ENCODE measurements at places on chromosomes 1 and 21.

DNA sequence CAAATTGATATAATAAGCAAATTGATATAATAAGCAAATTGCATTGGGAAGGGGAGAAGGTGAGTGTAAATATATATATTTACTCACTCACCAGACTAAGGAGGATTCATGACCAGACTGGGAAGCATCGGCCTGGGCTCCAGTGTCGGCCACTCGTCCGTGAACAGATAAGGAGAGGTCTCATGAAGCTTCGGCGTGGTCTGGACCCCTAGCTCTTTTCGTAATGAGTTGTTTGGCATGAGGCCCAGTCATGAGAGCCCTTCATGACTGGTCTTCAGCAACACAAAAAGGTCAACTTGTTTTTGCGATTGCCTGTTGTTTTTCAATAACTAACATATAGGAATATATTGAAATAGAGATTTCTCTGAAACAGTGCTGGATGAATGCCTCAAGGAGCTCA, 222.9 kb upstream of the KCNK2 start:
- H3K27ac ChIP-seq: no peak overlapping the region
- H3K27me3 ChIP-seq: no peaks in the 10 kb centered on the region
- DNase-seq: no peak
- no peaks in the 10 kb centered on the region for H3K4me1 ChIP-seq

- H3K4me3 ChIP-seq: no peak overlapping the region
- H3K4me1 ChIP-seq: no peaks in the 10 kb centered on the region
- H3K27me3 ChIP-seq: no peaks in the 10 kb centered on the region
- peaks cover 6% of the 10 kb centered on the region for H3K36me3 ChIP-seq
- H3K27ac ChIP-seq: no peak overlapping the region
- no peak for DNase-seq
Measured at GRCh38 chr1:70146488-70146887, 58.9 kb downstream of the LRRC40 start.

- no peak overlapping the region for H3K4me3 ChIP-seq
- H3K27me3 ChIP-seq: peaks cover 31% of the 10 kb centered on the region
- H3K27ac ChIP-seq: no peak overlapping the region
Measured at GRCh38 chr1:22553991-22554522, 9.2 kb upstream of the EPHA8 start.

- peaks cover 64% of the 10 kb centered on the region for H3K27me3 ChIP-seq
- no peak overlapping the region for H3K27ac ChIP-seq
- no peaks in the 10 kb centered on the region for H3K36me3 ChIP-seq
- H3K4me1 ChIP-seq: peaks cover 13% of the 10 kb centered on the region
- peak overlapping the region; percentile 75 for H3K4me3 ChIP-seq
Measured at GRCh38 chr1:245153552-245154428, 995 bp upstream of the KIF26B start.

DNA sequence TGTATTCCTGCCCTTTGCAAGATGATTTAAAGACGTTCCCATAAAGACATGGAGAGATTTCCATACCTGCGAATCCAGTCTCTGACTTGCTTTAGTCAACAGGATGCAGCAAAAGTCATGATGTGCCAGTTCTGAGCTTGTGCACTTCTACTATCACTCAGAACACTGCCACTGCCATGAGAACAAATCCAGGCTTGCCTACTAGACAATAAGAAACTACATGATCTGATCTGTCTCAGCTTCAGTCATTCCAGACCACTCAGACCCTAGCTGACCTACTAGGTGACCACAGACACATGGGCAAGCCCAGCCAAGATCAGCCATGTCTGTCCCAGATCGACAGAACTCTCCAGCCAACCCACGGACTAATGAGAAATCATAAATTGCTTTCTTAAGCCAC, 219.2 kb downstream of the RRAGC start:
- H3K4me3 ChIP-seq: no peak overlapping the region
- no peaks in the 10 kb centered on the region for H3K36me3 ChIP-seq
- peaks cover 8% of the 10 kb centered on the region for H3K27me3 ChIP-seq
- H3K4me1 ChIP-seq: no peaks in the 10 kb centered on the region
- H3K27ac ChIP-seq: no peak overlapping the region
- DNase-seq: no peak

DNA sequence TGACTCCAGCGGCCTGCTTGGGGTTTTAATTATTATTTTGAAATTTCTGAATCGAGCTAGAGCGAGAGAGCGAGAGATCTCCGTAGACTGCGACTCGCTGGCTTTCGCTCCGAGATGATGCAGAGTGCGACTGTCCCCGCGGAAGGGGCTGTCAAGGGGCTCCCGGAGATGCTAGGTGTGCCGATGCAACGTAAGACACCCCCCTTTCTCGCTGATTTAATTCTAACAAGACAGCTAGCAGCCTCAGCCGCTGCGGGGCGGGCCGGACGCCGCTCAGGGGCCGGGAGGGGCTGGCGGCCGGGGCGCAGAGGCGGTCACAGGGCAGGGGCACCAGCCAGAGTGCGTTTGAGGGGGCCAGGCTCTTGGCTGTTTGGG, 339 bp downstream of the LHX4 start:
- H3K36me3 ChIP-seq: peaks cover 1% of the 10 kb centered on the region
- H3K27me3 ChIP-seq: peaks cover 67% of the 10 kb centered on the region
- no peak overlapping the region for H3K27ac ChIP-seq
- H3K4me3 ChIP-seq: peak overlapping the region; percentile 68

- no peak overlapping the region for H3K4me3 ChIP-seq
- no peaks in the 10 kb centered on the region for H3K36me3 ChIP-seq
- no peak overlapping the region for H3K27ac ChIP-seq
- no peaks in the 10 kb centered on the region for H3K27me3 ChIP-seq
Measured at GRCh38 chr1:163672976-163673758, 351.4 kb downstream of the NUF2 start.

GRCh38 chr1:19655718-19656080, 9.0 kb upstream of the HTR6 start:
- no peak overlapping the region for H3K4me3 ChIP-seq
- no peak for DNase-seq
- peaks cover 3% of the 10 kb centered on the region for H3K27me3 ChIP-seq
- H3K27ac ChIP-seq: peak overlapping the region; percentile 20

DNA sequence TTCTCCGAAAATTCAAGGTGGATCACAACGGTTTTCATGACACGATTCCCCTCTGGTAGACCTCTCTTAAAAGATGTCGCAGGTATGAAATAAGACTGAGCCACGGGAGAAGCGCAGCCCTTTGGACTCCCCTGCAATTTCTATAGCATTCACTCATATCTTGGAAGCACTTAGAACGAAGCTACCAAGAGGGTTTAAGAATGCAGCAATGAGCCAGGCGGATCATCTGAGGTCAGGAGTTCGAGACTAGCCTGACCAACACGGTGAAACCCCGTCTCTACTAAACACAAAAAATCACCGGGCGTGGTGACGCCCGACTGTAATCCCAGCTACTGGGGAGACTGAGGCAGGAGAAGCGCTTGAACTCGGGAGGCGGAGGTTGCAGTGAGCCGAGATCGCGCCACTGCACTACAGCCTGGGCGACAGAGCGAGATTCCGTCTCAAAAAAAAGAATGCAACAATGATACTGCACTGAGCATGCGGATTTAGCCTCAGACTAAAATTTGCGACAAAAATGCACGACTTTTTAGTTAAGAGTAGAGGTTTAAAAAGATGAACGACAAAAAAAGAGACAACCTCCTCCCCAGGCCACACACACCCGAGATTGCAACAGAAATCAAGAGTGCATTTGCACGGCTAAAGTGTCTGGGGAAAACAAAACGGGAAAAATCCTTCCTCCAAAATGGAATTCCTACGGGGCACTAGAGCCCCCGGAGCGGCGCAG, 743 bp downstream of the TOMM20 start:
- H3K27ac ChIP-seq: peak overlapping the region; percentile 94
- no peak for DNase-seq
- H3K27me3 ChIP-seq: no peaks in the 10 kb centered on the region
- peaks cover 45% of the 10 kb centered on the region for H3K36me3 ChIP-seq
- H3K4me1 ChIP-seq: peaks cover 48% of the 10 kb centered on the region
- H3K4me3 ChIP-seq: peak overlapping the region; percentile 99
